Stimulated activated CD8-positive, alpha-beta memory T cell treated with anti-CD3 and anti-CD28 coated beads, Interleukin-2, amount 100 ng/mL, for 1 hour (primary cell): ENCODE measurements at places on chromosomes 16 and 17.
A peak's percentile ranks its signal among the peaks of the same experiment; 100 is the strongest.

DNA sequence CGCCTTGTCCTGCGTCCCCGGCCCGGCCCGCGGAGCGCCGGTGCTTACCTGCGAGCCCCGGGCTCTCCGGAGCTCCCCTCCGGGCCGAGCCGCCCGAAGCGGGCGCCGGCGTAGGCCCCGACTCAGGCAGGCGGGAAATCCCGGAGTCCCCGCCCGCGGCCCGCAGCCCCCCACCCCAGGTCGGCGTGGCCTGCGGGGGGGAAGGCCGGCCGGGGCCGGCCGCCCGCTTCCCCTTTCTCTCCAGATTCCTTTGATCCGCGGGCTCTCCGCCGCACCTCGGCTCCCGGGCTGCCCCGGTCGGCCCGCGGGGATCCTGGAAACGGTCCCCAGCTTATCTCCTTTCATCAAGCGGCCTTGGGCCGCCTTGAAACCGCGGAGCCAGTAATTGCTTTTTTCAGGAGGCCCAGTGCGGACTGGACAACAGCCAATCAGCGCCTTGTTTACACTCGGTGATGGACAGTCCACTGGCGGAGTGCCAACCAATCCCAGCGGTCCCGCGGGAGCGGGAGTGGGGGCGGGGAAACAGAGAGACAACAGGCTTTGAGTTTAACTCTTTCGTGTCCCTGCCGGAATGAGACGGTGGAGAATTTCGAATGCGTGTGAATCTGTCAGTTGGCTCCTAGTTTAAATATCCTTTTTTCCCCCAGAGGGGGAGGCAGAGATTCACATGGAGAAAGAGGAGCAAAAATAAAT, 1.4 kb upstream of the BAHCC1 start:
- DNase-seq: no peak

- no peak for DNase-seq
Observed at GRCh38 chr16:88289561-88289960, 93.2 kb upstream of the ZNF469 start.

GRCh38 chr16:19677402-19677801, 40.6 kb downstream of the KNOP1 start:
- DNase-seq: no peak

GRCh38 chr16:88478889-88479792, 26.1 kb downstream of the ZFPM1 start:
- no peak for DNase-seq

- DNase-seq: no peak
Observed at GRCh38 chr17:19728084-19728495, 11.7 kb upstream of the SLC47A2 start.

DNA sequence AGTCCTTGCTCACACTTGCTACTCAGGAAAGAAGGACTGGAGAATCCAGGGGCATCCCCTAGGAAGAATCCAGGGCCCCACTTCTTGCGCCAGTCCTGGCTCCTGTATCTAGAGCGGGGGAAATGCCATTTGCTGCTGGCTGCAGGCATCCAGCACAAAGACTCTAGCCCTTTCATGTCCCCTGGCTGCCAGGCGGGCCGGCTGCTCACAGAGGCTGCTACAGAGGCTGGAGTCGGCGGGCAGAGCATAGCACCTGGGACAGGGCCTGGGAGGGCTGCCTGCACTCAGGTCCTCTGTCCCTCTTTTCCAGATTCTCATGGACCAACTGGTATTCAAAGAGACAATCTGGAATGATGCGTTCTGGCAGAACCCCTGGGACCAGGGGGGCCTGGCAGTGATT, 13.8 kb downstream of the SMIM5 start:
- no peak for DNase-seq

DNA sequence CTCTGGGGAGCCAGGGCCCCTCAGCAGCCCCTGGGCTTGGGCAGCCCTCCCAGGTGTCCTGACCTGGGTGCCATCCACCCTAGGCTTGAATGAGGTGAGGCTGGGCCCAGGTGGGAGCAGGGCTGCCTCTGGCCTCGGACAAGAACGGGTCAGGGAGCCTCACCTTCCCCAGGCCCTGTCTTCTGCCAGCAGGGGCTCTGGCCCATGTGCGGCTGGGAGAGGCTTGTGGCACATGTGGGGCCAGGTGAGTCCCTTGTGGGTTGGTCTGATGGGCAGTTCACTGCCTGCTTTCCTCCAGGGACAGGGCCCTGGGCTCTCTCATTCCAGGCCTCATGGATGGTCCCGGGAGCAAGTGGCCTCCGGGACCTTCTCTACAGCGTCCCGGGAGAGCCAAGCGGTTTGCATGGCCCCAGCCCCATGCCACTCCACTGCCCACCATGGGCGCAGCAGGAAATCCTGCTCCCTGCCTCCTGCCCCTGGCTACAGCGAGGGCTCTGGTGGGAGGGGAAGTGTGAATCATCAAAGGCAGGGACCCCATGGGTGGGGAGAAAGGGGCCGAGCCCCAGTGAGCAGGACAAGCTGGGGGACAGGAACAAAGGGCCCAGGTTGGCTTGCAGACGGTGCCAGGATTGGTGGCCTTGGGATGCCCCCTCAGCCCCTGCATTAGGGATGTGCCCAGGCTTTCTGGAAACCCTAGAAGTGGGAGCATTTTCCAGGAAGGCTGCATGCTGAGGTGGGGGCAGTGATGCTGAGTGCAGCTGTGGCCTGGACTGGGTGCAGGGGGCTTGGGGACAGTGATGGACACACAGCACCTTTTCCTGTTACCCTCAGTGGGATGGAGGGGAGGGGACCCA, 12.2 kb downstream of the VASN start:
- no peak for DNase-seq

DNA sequence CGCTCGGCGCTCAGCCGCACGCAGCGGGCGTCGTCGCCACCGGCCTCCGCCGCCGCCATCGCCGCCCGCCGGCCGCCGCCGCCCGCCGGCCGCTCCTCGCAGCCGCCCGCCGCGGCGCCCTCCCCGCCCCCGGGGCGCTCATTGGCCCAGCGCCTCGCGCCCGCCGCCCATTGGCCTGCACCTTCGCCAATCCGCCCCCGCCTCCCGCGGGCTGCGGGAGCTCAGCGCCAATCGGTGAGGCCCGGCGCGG, at the start of gene PGP:
Gene PGP (minus strand): TSS at position 122 of the 250 bp plus-strand sequence. CDS start 63 bp downstream, at position 59.
- no peak for DNase-seq

DNA sequence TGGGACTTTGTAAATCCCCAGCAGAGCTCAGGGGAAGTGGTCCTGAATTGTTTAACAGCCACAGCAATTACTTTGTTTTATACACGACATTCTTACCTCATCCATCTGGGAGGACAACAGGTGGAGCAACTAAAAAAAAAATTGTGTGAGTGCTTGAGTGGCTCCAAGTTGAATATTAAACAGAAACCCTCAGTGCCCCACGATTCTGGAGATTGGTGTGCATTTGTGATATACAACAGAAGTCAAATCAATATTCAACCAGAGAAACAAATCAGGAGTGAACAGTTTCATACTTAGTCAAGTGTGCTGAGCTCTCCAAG, 204.8 kb downstream of the HAPSTR1 start:
- no peak for DNase-seq

- no peak for DNase-seq
Observed at GRCh38 chr16:10497132-10498101, 83.0 kb downstream of the EMP2 start.

- no peak for DNase-seq
Observed at GRCh38 chr16:67177743-67178699, 5.7 kb downstream of the MATCAP1 start.

- DNase-seq: no peak
Observed at GRCh38 chr17:4170639-4171280, 27.8 kb downstream of the CYB5D2 start.

- no peak for DNase-seq
Observed at GRCh38 chr16:90061437-90061836, 15.7 kb downstream of the PRDM7 start.

GRCh38 chr17:19569785-19570543, 36.3 kb downstream of the SLC47A1 start:
- DNase-seq: no peak

GRCh38 chr16:24815021-24815420, 30.7 kb upstream of the SLC5A11 start:
- DNase-seq: no peak

DNA sequence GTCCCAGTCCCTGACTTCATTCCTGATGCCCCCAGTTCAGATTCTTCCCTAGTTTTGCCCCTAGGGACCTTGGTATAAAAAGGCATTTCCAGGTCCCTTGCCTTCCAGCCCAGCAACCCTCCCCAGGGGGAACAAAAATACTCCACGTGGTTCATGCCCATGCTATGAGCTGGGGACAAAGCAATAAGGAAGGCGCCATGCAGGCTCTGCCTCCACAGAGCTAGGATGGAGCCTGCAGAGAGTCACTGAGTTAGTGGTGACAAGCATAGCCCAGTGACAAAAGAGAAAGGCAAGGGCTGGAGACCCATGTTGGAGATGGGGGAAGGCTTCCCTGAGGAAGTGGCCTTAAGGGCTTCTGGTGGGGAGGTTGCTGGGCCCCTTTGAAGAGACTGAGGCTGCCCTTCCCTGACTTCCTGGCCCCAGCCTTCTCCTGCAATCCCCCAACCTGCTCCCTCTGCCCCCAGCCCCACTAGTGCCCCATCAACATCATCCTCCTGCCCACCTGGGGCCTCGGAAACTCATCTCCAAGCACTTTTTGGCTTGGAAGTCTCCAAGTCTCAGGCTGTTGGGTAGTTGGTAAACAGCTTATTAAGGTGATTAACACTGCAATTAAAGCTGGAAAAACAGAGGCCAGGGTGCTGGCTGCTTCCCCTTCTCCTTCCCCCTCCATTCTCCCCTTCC, 9.6 kb downstream of the DLX3 start:
- no peak for DNase-seq

DNA sequence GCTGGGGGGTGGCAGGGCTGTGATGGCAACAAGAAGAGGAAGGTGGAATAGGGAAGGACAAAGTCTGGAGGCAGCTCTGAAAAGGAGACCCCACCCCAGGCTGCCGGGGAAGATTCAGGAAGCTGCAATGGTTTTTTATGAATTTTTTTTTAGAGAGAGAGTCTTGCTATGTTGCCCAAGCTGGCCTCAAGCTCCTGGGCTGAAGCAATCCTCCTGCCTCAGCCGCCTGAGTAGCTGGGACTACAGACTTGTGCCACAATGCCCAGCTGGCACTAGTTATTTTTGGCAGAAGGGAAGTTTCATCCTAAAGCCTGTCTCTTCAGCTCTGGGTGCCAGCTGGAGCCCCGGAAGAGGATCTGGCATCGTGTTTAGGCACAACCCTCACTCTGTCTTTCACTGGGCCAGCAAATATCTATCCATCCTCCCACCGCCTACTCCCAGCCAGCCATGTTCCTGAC, 1.3 kb upstream of the CES3 start:
- no peak for DNase-seq

DNA sequence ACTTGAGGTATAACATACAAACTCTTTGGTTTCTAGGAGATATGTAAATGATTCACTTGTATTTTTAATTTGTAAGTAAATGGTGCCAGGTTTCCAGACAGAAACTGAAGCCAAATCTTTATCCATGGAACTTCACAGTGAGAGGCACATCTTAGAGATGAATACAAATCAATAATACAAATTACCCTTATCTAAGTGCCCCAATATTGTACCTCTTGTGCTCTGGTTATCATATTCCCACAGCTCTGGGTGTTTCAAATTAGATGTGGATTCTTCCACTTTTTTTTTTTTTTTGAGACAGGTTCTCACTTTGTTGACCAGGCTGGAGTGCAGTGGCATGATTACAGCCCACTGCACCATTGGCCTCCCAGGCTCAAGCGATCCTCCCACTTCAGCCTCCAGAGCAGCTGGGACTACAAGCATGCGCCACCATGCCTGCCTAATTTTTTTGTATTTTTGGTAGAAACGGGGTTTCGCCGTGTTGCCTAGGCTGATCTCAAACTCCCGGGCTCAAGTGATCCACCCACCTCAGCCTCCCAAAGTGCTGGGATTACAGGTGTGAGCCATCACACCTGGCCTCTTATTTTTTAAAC, 38.0 kb upstream of the DHX40 start:
- DNase-seq: no peak

DNA sequence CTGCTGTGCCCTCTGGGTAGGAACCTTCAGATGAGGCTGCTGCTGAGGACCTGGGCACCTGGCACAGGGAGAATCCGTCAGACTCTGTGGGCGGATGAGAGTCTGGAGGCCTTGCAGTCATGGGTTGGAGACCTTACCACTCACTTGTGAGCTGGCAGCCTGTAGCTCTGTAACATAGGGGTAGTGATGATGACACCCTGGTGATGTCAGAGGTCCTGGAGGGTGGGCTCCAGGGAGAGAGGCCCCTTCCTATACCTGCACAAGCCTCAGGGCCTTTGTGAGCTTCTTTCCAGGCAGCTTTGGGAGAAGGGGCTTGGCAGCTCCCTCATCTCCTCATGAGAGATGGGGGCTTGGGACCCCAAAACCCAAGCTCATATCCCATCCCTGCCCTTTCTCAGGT, 1.6 kb downstream of the MIEF2 start:
- DNase-seq: no peak

DNA sequence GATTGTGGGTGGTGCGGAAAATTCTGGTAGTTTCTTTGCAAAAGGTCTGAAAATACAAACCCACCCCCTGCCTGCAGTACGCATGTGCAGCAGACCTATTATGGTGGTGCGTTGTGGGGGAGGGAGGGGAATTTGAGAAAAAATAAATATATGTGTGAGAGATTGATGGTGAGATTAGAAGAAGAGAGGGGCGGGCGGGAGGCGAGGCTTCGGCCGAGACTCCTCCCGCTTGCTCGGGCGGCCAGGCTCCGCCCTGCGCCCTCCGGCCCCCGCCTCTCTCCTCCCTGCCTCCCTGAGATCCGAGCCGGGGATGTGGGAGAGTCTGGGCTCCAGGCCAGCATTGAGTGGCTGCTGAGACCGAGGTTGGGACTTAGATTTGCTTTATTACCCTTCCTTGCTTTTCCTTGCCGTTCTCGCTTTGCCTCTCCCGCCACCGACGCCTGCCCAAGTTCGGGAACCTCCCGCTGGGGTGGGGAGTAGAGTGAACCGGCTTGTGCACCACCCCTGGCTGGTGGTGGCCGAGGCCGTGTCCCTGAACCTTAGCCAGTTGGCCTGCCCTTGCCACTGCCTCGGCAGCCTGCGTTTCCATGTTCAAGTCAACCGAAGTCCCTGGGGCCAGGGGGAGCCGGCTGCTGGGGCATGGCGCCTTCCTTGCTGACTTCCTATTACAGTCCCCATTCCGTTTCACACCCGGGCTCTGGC, 956 bp upstream of the CHD3 start:
- peak; percentile 79 for DNase-seq

DNA sequence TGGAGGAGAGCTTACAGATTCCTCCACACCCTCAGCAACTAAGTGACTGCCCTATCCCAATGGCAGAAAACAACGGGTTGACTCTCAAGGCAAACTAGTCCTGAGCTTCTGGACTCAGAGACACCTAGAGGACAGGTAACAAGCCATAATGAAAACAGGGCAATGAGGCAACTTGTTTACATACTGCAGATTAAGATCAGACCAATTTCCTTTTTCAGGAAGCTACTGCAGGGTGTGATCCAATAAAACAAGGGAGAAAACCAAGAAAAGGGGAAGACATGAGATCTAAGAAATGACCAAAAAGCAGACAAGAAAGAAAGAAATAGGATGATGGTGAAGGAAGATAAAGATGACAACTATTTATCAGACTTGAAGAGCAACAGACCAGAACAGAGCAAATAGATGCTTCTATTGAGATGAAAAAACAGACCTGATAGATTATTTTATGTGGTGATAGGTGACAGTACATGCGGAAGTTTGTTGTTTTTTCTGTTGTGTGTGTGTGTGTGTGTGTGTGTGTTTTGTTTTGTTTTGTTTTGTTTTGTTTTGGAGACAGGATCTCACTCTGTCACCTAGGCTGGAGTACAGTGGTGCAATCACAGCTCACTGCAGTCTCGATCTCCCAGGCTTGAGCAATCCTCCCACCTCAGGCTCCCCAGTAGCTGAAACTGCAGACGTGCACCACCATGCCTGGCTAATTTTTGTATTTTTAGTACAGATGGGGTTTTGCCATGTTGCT, 120.7 kb downstream of the GAS7 start:
- no peak for DNase-seq

GRCh38 chr17:41835214-41835799, 725 bp downstream of the NT5C3B start:
- no peak for DNase-seq
